ENCODE measurements at places on chromosomes 11 and 22. TPM values are rescaled to one million over a fixed set of nuclear protein-coding genes. Genes with fewer than 3 reads are reported as not detected.

The GP1BB gene
- 0.54 TPM for total RNA-seq

The NCAPD3 gene
- 40.7 TPM for total RNA-seq

The NTM gene
- 51.7 TPM for total RNA-seq

The JAM3 gene
- 6.3 TPM for total RNA-seq

The PKDREJ gene
- not detected for total RNA-seq

The OR6T1 gene
- not detected for total RNA-seq

The OR51E2 gene
- not detected for total RNA-seq

The TSSK2 gene
- total RNA-seq, result not detected

The GATD1 gene
- total RNA-seq, result 37.0 TPM

The MRGPRF gene
- total RNA-seq, result 0.14 TPM

The CHST1 gene
- total RNA-seq, result not detected

The LRRC75B gene
- 6.5 TPM for total RNA-seq

The RASSF10 gene
- total RNA-seq, result 3.6 TPM

The MTCH2 gene
- 119 TPM for total RNA-seq

The C11orf91 gene
- 0.41 TPM for total RNA-seq

The LRP5 gene
- 30.1 TPM for total RNA-seq

The MTMR2 gene
- total RNA-seq, result 39.2 TPM

The PHF21B gene
- 0.27 TPM for total RNA-seq

The OR5P2 gene
- total RNA-seq, result 0.07 TPM

The TMEM191C gene
- total RNA-seq, result 0.46 TPM

The OR8D4 gene
- not detected for total RNA-seq

The PANX3 gene
- not detected for total RNA-seq

DNA sequence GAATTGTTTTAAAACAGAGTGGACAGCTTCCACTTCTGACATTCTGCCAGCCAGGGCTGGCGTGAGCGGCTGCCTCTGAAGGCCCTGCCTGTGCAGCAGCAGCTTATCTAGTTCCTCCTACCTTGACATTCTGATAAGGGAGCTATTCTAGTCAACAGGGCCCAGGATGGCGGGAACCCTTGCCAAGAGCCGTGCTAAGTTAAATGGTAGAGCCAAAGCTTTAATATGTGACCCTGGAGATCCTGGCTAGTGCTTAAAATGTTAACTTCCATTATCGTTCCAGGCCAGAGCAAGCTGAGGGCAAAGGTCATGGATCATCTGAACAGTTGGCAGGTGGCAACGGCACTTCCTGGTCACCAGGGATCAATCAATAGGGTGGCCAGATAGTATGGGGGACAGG lies 3.5 kb downstream of the KCNJ5 start:
- no peak for DNase-seq

GRCh38 chr11:61574611-61575010 lies 6.3 kb downstream of the SYT7 start:
- no peak for DNase-seq

GRCh38 chr11:133842730-133843129 lies 2.6 kb downstream of the SPATA19 start:
- no peak for DNase-seq

DNA sequence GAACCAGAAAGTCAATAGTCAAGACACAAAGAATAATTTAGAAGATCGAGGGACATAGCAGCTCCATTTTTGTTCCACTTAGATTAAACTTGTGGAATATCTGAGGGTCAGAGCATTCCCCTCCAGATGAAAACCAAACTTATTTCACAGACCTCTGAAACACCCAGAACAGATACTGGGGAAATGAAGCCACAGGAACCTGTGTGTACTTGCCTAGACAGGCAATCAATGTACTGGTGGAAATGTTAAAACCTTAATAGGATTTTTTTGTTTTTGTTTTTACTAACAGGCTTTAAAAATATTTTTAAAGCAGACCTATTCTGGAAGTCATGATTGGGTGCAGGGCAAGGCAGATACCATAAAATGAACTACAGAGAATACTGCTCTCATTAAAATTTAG lies 4.1 kb upstream of the FAR1 start:
- DNase-seq, result peak; percentile 65

- DNase-seq, result no peak
Observed at GRCh38 chr22:44825310-44826150, 73.2 kb downstream of the ARHGAP8 start.

GRCh38 chr11:58594826-58595225 lies 16.0 kb downstream of the ZFP91 start:
- DNase-seq, result no peak

GRCh38 chr11:84687433-84687832 lies 939.7 kb downstream of the DLG2 start:
- no peak for DNase-seq

DNA sequence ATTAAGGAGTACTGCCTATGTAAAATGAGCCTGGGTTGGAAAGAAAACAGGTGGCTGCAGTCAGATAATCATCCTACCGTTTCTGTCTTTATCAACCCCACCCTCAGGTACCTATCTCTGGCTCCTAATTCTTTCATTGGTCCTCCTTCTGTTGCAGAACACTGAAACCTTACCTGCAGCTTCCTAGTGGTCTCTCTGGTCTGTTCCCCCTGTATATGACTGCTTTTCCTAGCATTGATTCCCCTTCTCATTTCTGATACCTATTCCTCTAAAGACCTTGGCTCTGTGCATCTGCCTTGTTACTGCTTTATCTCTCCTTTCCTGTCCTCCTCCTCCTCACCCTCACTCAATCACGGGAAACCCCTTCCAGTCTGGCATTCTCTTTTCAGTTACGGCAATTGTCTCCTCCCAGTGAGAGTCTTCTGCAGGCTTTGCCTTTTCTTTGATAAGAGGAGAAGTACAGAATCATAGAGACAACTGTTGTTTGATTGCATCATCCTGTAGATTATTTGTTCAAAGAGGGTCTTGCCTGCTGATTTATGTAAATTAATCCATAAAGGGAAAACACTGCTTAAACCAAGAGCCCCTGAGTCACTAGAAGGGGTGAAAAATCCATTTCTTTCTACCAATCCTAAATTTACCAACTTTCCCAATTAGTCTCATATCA lies 301.2 kb downstream of the AASDHPPT start:
- no peak for DNase-seq

GRCh38 chr22:21047730-21048129 lies 2.0 kb downstream of the LRRC74B start:
- no peak for DNase-seq

GRCh38 chr11:44780940-44781631 lies 54.3 kb downstream of the TSPAN18 start:
- no peak for DNase-seq

DNA sequence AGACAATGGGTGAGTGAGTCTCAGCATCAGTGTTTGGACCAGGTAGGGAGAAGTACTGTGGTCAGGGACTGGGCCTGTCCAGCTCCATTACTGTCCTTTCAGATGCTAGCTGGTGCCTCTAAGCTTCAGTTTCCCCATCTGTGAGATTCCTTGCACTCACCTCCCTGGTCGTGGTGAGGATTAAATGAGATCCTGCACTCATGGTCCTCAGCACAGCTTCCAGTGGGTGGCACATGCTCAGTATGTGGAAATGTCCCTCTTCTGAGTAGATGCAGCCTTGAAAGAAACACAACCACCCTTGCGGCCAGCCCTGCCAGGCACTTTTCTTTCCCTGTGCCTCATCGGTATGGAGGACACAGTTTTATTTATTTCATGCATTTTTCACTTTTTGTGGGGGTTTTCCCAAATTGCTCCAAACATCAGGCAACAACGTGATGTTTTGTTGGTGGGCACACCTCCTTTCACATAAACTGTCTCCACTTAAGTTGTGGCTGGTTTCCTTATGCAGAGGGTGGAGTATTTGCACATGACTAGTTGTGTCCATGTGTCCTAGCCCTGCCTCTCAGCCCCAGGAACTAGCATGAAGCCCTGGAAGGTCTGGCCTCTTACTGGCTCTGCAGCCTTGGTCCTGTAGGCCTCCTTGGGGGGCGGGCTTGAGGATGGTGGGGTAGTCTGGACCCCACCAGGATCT lies 1.1 kb downstream of the LZTR1 start:
- DNase-seq, result no peak

GRCh38 chr22:24942301-24942700 lies 4.2 kb downstream of the LHFPL7 start:
- no peak for DNase-seq

GRCh38 chr22:36215981-36216380 lies 14.4 kb upstream of the APOL4 start:
- no peak for DNase-seq

- no peak for DNase-seq
Observed at GRCh38 chr11:68302256-68302655, 10.1 kb upstream of the LRP5 start.

DNA sequence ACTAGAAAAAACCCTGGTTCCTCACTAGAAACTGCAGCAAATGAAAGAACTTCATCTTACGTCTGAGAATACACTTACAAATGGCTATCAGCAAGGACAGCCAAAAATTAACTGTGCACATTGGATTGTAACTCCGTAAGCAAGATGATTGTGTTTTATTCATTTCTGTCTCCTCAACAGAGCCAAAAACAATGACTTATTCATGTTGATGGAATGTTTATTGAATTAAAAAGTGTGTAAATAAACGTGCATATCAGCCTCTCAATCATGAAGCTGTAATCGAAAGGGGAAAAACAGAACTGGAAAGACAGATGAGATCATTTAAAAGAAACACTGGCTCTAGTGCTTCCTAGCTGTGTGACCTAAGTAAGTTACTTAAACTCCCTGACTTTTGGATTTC lies 307.5 kb upstream of the ZC3H12C start:
- DNase-seq, result no peak

- no peak for DNase-seq
Observed at GRCh38 chr22:28902490-28902889, 19.1 kb downstream of the ZNRF3 start.

DNA sequence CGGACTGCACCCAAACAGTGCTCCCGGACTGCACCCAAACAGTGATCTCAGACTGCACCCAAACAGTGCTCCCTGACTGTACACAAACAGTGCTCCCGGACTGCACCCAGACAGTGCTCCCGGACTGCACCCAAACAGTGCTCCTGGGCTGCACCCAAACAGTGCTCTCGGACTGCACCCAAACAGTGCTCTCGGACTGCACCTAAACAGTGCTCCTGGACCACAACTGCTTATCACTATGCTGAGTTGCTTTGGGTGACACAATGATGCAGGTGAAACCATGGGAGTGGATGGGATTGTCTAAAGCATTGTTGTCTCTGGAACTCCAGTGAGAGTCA lies 90.4 kb downstream of the FBXO7 start:
- DNase-seq, result no peak

DNA sequence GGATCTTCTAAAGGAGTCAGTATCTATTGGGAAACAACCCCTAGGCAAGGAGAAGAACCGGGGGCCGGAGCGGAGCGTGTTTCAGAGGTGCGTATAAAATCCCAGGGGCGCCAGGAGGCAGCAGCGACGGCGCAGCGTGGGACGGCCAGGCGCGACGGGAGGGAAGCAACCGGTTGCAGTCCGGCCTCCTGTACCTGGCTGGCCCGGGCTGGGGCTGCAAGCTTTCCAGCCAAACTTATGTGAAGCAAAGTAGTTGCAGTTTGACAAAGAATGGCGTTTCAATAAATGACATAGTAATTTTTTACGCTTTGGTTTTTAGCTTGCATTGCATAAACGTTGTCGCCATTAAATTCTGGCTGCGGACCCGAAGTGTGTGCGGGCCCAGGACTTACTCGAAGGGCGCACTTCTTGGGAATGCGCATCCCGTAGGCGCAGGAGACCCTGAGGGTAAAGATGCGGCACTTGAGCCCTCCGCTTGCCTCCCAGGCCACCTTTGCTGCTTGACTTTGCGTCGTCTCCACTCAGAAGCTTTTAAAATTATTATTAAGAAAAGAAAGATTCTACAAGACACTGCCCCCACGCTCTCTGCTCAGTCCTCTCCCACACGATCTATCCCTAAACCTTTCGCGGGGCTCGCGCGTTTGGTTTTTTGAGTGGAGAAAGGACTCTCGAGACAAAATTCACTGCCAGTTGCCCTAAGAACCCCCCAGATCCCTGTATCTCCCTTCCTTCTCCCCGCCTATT lies 1.6 kb upstream of the WT1 start:
- no peak for DNase-seq

DNA sequence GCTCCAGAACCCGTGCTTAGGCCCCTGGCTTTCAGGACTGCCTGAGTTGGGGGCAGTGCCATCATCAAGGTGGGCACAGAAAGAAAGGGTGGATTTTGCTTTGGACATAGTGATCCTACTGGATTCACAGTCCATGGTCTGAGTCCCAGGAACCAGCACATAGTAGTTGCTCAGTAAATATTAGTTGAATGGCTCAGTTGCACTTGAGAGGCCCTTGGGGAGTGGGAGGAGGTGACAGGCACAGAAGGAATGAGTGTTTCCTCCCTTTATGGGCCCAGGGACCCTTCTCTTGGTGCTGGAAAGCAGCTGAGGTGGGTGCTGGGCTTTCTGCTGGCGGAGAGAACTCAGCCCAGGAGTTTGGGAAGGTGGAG lies 16.6 kb downstream of the ARHGEF17 start:
- DNase-seq, result no peak

DNA sequence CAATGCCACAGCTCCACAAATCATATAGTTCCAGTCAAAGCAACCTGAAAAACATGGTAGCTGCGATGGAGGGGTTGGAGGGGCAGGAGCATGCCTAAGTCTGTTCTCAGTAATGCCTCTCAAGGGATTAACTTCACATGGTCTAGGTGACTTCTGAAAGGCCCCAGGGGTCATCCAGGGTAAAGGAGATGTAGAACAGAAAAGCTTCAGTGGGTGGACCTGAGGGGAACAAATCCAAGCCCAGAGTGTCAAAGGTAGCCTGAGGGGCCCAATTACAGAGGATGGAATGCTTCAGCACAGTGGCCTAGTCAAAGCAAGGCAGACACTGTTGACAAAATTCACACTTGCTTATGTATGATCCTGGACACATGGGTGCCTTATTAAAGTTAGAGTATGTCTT lies 23.3 kb downstream of the OR4D9 start:
- DNase-seq, result no peak

DNA sequence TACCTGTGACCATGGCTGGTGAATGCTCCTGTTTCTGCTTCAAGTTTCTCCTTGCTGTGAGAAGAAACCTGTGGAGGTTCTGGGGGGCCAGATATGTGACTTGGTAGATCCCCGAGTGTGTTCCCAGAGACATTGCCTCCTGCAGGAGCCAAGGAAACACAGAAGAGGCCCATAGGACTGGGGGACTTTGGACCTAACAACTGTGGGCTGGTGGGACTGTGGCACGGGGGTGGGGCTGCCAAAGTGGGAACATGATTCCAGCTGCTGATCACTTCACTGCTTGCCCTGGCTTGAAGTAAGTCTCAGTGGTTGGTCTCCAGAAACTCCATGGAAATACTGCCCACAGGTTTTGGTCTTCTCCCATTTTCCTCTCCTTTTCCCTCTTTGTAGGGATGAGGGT lies 4.1 kb upstream of the NR1H3 start:
- no peak for DNase-seq

DNA sequence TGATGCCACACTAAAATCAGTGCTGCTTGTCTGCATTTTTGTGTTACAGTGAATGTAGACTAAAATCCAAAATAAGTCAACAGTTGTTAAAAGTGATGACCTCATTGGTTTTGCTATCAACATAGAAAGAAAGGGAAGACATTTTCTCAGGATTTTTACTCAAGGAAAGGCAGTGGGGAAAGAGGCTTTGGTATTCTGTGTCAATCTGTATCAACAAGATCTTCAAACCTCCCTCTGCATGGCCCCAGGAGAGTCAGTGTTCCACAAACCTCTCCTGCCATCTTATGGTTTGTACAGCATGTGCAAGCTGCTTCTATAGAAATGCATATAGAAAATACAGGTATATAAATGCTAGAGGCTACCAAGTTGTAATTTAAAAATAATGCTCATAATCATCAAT lies 13.8 kb upstream of the OR51M1 start:
- peak; percentile 12 for DNase-seq
